Epithelial cell of umbilical artery (primary cell): ENCODE measurements at places on chromosomes 12 and 14. TPM values are rescaled to one million over a fixed set of nuclear protein-coding genes. Genes with fewer than 3 reads are reported as not detected.

The MMP19 gene
- 0.30 and 0.32 TPM in 2 replicates for total RNA-seq

The GPR132 gene
- not detected in 2 replicates for total RNA-seq

The CNTN1 gene
- 0.30 and 0.32 TPM in 2 replicates for total RNA-seq

The BAZ2A gene
- 15.0 and 15.3 TPM in 2 replicates for total RNA-seq

The INHBC gene
- not detected in 2 replicates for total RNA-seq

The LPAR5 gene
- total RNA-seq, result not detected in 2 replicates

The HSP90AA1 gene
- 526 and 548 TPM in 2 replicates for total RNA-seq

The ADGRD1 gene
- total RNA-seq, result 0.15 TPM in 1 of 2 replicates, not detected in the other

The RARG gene
- 2.9 and 4.3 TPM in 2 replicates for total RNA-seq

The KRT82 gene
- not detected in 2 replicates for total RNA-seq

The PSMB5 gene
- 287 and 492 TPM in 2 replicates for total RNA-seq

The KCNJ8 gene
- total RNA-seq, result 0.15 TPM in 1 of 2 replicates, not detected in the other

The NOXRED1 gene
- 0.15 TPM in 1 of 2 replicates, not detected in the other for total RNA-seq

The RTL1 gene
- not detected in 2 replicates for total RNA-seq

The MIP gene
- not detected in 2 replicates for total RNA-seq

The NEUROD4 gene
- total RNA-seq, result not detected in 2 replicates

The AMN gene
- 0.32 TPM in 1 of 2 replicates, not detected in the other for total RNA-seq

The WSCD2 gene
- total RNA-seq, result not detected in 2 replicates

The KLRC3 gene
- not detected in 2 replicates for total RNA-seq

The FAM181A gene
- not detected in 2 replicates for total RNA-seq

The OR4E2 gene
- total RNA-seq, result not detected in 2 replicates

The P2RX7 gene
- total RNA-seq, result 0.65 and 1.7 TPM in 2 replicates

The TAS2R9 gene
- total RNA-seq, result 0.32 TPM in 1 of 2 replicates, not detected in the other

The MYF6 gene
- under 0.01 TPM in 1 of 2 replicates, not detected in the other for total RNA-seq

The SERPINA12 gene
- total RNA-seq, result not detected in 2 replicates

The GDF11 gene
- 1.5 and 4.2 TPM in 2 replicates for total RNA-seq

The TAS2R42 gene
- not detected in 2 replicates for total RNA-seq

The LAG3 gene
- under 0.01 and 0.15 TPM in 2 replicates for total RNA-seq

The GPR84 gene
- total RNA-seq, result not detected in 2 replicates

The ERP27 gene
- 0.15 and 0.32 TPM in 2 replicates for total RNA-seq
